ENCODE measurements at places on chromosomes 13 and 19. TPM values are rescaled to one million over a fixed set of nuclear protein-coding genes. Genes with fewer than 3 reads are reported as not detected.

COL4A1 gene
- polyA plus RNA-seq: 0.03 TPM

- DNase-seq: no peak
Measured at GRCh38 chr19:38850436-38850975, 720 bp upstream of the HNRNPL start.

PGLYRP1 gene
- not detected for polyA plus RNA-seq

LILRB5 gene
- not detected for polyA plus RNA-seq

- DNase-seq: no peak
Measured at GRCh38 chr19:33256261-33256660, 30.6 kb upstream of the SLC7A10 start.

GRCh38 chr13:103759361-103759760 lies 693.1 kb upstream of the SLC10A2 start:
- no peak for DNase-seq

Measured in HepG2 (cell line).